ENCODE measurements at places on chromosomes 3 and 15. TPM values are rescaled to one million over a fixed set of nuclear protein-coding genes. Genes with fewer than 3 reads are reported as not detected.

DNA sequence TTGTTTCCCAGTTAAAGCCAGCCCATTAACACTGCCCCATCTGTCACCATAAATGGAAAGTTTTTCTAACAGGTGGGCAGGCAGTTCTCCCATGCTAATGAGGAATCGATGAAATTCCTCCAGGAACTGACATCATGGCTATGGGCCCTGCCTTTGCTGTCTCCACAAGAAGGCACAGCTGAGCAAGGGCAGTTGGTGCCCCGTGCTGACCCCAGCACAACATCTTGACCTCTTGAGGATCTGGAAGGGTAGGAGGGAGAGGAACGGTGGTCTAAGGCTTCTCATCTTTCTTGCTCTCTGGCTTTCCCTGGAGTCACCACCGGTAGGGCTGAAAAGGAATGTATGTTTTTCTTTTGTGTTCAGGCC, 46.7 kb downstream of the CHCHD6 start:
- H3K27me3 ChIP-seq: no peaks in the 10 kb centered on the region
- H3K4me3 ChIP-seq: no peak overlapping the region
- no peaks in the 10 kb centered on the region for H3K4me1 ChIP-seq
- no peak for DNase-seq
- no peaks in the 10 kb centered on the region for H3K36me3 ChIP-seq
- H3K27ac ChIP-seq: no peak overlapping the region

DNA sequence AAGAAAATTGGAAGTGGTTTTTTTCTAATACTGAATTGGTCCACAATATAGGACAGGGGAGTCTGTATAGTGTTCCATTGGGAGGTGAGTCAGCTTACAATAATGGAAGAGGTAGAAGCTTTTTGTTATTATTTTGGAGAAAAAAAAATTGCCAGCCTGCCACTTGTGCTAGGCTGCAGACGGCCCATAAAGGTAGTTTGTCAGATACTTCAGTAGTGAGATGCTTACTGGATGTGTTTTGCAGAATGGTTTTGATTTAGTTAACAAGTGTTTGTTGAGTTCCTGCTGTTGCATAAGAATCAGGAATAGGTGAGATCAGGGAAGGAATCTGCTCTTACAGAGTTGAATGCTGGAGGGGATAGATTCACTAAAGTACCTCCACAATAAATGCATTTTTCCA, 1.0 kb downstream of the DTWD1 start:
- no peaks in the 10 kb centered on the region for H3K27me3 ChIP-seq
- H3K4me1 ChIP-seq: no peaks in the 10 kb centered on the region
- H3K4me3 ChIP-seq: peak overlapping the region; percentile 75
- H3K36me3 ChIP-seq: peaks cover 4% of the 10 kb centered on the region
- H3K27ac ChIP-seq: peak overlapping the region; percentile 95

DNA sequence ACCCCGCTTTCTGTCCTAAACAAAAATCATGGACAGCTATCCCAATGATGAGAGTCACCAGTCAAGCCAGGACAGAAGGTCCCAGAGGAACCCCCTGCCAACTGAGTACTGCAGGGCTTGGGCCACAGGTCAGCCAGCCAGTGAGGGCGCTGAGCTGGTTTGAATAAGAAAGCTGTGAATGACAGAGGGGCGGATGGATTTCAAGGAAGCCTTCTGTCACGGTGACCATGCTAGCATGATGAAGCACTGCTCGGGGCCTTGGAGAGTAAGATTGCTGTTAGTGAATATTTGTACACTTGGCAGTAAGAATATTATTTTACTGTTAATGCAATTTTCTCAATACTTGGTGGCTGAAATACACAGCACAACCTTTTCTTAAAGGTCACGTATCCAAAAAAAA, 734.0 kb upstream of the NR2F2 start:
- no peak overlapping the region for H3K4me3 ChIP-seq
- H3K27me3 ChIP-seq: no peaks in the 10 kb centered on the region
- no peaks in the 10 kb centered on the region for H3K36me3 ChIP-seq
- H3K4me1 ChIP-seq: no peaks in the 10 kb centered on the region

GRCh38 chr3:88147261-88147660, 2.5 kb upstream of the C3orf38 start:
- no peak overlapping the region for H3K4me3 ChIP-seq
- H3K36me3 ChIP-seq: no peaks in the 10 kb centered on the region
- peaks cover 5% of the 10 kb centered on the region for H3K4me1 ChIP-seq
- DNase-seq: no peak

DNA sequence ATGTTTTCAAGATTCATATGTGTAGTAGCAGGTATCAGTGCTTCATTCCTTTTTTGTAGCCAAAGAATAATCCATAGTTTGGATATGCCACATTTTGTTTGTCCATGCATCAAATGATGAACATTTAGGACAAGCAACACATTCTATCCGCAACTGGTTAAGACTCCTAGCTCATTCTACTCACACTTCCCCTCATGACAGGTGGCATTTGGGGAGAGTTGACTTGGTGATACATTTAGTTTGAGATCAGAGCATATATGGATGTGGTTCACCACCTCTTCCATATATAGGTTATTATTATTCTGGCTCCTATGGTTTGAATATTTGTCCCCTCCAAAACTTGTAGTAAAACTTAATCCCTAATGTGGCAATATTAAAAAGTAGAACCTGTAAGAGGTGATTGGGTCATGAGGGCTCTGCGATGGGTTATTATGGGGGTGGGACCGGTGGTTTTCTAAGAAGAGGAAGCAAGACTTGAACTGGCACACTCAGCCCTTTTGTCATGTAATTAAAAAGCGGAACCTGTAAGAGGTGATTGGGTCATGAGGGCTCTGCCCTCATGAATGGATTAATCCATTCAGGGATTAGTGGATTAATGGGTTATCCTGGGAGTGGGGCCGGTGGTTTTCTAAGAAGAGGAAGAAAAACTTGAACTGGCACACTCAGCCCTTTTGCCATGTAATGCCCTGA, 75.3 kb upstream of the HRH1 start:
- H3K4me1 ChIP-seq: no peaks in the 10 kb centered on the region
- no peaks in the 10 kb centered on the region for H3K27me3 ChIP-seq
- no peak overlapping the region for H3K27ac ChIP-seq
- no peak overlapping the region for H3K4me3 ChIP-seq
- H3K36me3 ChIP-seq: no peaks in the 10 kb centered on the region

DNA sequence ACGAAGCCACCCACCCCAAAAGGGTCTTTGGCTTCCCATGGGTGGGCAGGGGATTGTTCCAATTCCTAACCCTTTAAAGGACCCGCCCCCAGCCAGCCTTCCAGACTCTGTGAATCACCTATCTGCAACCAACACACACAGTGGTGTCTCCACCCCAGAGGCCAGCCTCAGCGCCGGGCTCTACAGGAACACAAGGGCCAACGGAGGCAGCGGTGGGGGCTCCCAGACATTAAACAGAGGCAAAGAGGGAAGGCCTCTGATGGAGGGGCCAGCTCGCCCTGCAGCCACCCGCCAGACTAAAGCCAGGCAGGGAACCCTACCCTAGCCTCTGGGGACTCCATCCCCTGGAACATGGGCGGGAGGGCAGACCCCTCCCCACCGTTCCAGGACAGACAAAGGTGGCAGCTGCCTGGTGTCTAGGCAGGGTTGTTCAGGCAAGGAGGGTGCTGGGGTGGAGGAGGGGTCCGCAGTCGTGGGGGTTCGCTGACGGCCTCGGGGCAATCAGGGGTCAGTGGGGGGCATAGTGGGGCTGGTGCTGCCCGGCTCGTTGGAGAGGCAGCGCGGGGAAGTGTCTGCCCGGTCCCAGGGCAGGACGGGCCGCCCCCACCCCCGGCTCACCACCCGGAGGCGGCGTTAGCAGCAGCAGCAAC, 448 bp downstream of the SHISA5 start:
- DNase-seq: no peak
- peaks cover 8% of the 10 kb centered on the region for H3K4me1 ChIP-seq
- peak overlapping the region; percentile 89 for H3K4me3 ChIP-seq
- no peaks in the 10 kb centered on the region for H3K36me3 ChIP-seq

DNA sequence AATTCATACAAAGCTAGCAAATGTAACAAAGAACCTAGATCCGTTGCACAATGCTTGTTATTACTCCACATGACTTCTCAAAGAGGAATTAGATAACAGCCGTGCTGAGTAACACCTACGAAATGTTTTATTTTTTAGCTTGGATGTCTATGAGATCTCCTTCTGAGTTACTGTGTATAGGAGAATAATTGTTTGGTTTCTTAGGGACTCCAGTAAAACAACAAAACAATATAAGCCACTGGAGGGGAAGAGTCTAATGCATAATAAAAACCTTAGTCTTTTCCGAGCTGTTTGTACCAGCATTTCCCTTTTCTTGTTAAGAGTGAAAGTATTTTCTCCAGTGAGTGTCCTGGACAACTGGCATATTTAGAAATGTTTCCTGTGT, 15.6 kb downstream of the SNAP23 start:
- DNase-seq: no peak
- H3K4me1 ChIP-seq: no peaks in the 10 kb centered on the region
- no peak overlapping the region for H3K4me3 ChIP-seq

DNA sequence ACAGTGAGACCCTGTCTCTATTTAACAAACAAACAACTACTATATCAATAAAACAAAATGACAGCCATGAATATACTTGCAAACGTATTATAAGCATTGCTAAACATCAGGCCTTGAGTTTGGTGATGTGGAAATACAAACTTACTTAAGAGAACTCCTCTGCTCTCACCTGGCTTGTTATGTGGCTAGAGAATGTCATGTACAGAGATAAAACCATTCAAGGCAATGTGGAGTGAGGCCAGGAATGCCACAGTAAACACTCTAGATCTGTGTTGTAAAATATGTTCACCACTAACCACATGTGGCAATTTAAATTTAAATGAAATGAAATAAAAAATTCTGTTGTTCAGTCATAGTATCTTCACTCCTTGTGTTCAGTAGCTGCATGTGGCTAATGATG, 22.7 kb upstream of the RARB start:
- H3K4me3 ChIP-seq: no peak overlapping the region
- no peaks in the 10 kb centered on the region for H3K27me3 ChIP-seq
- no peak for DNase-seq

DNA sequence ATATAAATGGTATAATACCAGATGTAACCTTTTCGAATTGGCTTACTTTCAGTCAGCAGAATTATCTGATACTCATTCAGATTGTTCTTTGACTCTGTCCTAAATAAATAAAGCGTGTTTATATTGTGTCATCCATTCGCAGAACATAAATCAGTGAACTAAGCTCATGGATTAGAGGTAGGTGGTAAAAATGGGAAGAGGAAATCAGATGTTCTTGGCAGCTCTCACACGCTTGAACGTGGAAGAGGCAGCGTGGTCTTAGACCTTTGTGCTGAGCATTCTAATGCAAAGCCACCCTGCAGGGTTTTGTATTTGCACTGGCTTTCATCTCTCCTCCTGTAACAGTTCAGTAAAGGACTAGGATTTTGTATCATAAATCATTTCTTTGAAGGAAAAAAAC, 441.4 kb downstream of the GABRG3 start:
- H3K27me3 ChIP-seq: no peaks in the 10 kb centered on the region
- no peak for DNase-seq
- H3K36me3 ChIP-seq: no peaks in the 10 kb centered on the region
- H3K27ac ChIP-seq: no peak overlapping the region
- H3K4me3 ChIP-seq: no peak overlapping the region
- no peaks in the 10 kb centered on the region for H3K4me1 ChIP-seq

DNA sequence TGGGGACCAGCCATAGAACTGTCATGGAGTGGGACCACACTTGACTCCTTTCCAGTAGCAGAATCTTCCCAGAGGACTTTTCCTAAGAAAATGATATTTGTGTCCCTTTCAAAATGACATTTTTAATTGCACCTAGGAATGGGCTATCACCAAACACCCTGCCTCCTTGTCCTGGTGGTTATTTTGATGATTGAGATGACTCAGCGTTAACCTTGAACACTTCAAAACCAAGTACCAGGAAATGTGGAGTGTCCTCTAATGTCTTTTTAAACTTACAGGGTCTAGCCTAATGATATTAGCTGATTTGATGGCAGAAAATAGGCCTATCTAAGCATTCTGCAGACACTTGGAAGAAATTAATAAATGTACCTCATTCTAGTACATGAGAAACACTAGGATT, 90.7 kb downstream of the HHLA2 start:
- H3K27ac ChIP-seq: no peak overlapping the region
- H3K27me3 ChIP-seq: no peaks in the 10 kb centered on the region
- no peak overlapping the region for H3K4me3 ChIP-seq
- H3K36me3 ChIP-seq: no peaks in the 10 kb centered on the region

- H3K36me3 ChIP-seq: no peaks in the 10 kb centered on the region
- H3K27me3 ChIP-seq: no peaks in the 10 kb centered on the region
- no peaks in the 10 kb centered on the region for H3K4me1 ChIP-seq
- no peak overlapping the region for H3K27ac ChIP-seq
- H3K4me3 ChIP-seq: no peak overlapping the region
These were observed 155.1 kb downstream of the IGF1R start for GRCh38 chr15:98803228-98804056.

DNA sequence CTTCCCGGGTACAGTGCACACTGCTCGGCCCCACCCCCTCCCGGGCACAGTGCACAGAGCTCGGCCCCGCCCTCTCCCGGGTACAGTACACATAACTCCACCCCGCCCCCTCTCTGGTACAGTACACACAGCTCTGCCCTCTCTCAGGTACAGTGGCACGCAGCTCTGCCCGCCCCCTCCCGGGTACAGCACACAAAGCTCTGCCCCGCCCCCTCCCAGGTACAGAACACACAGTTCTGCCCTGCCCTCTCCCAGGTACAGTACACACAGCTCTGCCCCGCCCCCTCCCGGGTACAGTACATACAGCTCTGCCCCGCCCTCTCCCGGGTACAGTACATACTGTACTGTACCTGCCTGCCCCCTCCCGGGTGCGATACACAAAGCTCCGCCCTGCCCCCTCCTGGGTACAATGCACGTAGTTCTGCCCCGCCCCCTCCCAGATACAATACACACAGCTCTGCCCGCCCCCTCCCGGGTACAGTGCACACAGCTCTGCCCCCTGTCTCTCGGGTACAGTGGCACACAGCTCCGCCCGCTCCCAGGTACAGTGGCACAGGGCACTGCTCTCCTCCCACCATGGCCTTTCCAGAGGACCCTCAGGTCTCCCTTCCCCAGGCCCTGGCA, 16.4 kb upstream of the PRR20G start:
- no peaks in the 10 kb centered on the region for H3K4me1 ChIP-seq
- no peaks in the 10 kb centered on the region for H3K27me3 ChIP-seq
- no peak overlapping the region for H3K27ac ChIP-seq
- no peaks in the 10 kb centered on the region for H3K36me3 ChIP-seq

DNA sequence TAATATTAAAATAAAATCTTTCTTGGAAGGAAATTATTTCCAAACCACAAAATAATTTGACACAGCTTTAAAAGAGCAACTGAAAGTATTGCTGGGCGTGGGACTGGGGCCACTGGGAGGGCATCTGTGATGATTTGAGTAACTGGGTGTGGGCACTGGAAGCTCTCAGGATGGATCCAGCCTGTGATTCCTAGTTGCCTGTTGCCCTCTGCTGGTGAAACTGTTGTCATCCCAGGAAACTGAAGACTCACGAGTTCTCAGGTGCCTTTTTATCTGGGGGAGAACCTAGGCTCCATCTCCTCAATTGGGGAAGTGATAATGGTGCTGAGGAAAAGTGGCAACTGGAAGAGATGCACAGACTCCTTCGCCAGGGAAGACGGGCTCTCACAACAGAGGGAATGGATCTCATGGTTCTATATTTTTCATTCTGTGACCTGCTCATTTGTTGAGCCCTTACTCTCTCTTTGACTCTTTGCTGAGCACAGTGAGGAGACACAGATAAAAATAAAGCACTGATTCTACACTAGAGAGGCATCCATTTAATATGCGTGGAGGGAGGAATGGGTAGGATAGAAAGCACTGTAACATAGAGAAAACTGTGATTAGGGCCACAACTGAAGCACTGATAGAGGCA, 61.6 kb downstream of the TPRG1 start:
- no peaks in the 10 kb centered on the region for H3K4me1 ChIP-seq
- no peak overlapping the region for H3K27ac ChIP-seq
- H3K27me3 ChIP-seq: no peaks in the 10 kb centered on the region
- peak; percentile 54 for DNase-seq

Gene CCR3
- not detected for total RNA-seq

Gene MELTF
- 58.2 TPM for total RNA-seq

Gene MCTP2
- total RNA-seq: 46.2 TPM

Gene SSR3
- 109 TPM for total RNA-seq

Gene TYRO3
- total RNA-seq: 6.9 TPM

Gene BLM
- 7.4 TPM for total RNA-seq

Gene MYH15
- not detected for total RNA-seq

Gene ADPRH
- 9.8 TPM for total RNA-seq

Data from breast epithelium (tissue), 4 donors.